Esophagus muscularis mucosa (tissue), 4 donors: ENCODE measurements at places on chromosomes 13 and 19. TPM values are rescaled to one million over a fixed set of nuclear protein-coding genes. Genes with fewer than 3 reads are reported as not detected.
A peak's percentile ranks its signal among the peaks of the same experiment; 100 is the strongest.

GRCh38 chr13:45401314-45401713 is 16.9 kb downstream of the SLC25A30 start:
- no peak overlapping the region for H3K27ac ChIP-seq
- peaks cover 36% of the 10 kb centered on the region for H3K36me3 ChIP-seq
- peaks cover 16% of the 10 kb centered on the region for H3K4me1 ChIP-seq
- H3K4me3 ChIP-seq, result no peak overlapping the region
- H3K27me3 ChIP-seq, result no peaks in the 10 kb centered on the region

Gene ZNF43
- 8.6 TPM for total RNA-seq

DNA sequence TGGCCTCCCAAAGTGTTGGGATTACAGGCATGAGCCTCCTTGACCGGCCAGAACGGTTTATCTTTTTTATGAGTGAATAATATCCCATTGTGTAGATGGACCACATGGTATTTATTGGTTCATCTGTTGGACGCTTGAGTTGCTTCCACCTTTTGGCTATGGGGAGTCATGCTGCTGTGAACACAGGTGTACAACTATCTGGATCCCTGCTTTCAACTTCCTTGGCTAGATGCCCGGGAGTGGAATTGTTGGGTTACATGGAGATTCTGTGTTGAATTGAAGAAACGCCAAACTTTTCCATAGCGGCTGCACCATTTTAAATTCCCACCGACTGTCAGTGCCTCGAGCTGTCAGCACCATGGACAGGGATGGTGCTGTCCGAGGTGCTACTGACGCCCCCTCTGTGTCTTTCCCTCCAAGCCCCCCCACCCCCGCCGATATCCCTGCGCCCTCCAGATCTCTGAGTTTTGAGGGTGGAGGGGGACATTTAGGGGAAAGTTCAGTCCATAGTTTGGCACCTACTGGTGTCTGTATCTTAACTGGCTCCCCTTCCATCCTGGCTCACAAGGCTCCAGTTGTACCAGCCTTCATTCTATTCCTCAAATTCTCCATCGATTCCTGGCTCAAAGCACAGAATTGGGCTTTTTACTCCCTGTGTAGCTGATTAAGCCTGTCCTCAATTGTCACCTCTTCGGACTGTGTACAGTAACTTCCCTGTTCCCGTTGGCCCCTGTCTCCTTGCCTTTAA is 27.3 kb downstream of the PNPLA6 start:
- no peak for DNase-seq
- peaks cover 44% of the 10 kb centered on the region for H3K36me3 ChIP-seq
- no peaks in the 10 kb centered on the region for H3K27me3 ChIP-seq
- no peak overlapping the region for H3K27ac ChIP-seq
- no peak overlapping the region for H3K4me3 ChIP-seq
- no peaks in the 10 kb centered on the region for H3K4me1 ChIP-seq

Gene LHB
- not detected for total RNA-seq

Gene PLPP2
- total RNA-seq, result 4.6 TPM

DNA sequence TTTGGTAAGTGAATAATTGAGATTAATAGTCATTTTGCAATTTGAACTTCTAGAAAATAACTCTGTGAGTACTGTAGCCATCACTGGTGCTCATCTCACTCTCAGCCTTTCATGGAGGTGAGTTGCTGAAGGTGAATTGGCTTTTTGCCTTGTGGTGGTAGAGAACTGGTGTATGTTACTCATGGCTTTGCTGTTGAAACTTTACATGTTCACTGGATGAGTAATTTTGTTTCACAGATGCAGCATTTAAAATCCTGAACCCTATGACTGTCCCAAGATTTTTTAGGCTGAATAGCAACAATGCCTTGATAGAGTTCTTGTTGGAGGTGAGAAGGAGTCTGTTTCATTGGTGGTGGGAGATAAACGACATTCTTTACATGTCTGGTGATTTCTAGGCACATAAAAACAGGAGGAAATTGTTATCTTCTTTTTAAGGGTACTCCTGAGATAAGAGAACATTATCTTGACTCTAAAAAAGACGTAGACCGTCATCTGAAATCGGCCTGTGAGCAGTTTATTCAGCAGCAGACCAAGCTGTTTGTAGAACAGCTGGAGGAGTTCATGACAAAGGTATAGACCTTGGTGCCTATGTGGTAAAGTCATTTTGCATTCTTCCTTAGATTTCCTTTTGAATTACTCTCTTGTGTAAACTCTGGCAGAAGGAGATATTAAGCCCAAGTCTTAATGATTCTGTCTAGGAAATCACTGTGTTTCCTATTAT is 53.9 kb downstream of the COG3 start:
- no peaks in the 10 kb centered on the region for H3K27me3 ChIP-seq
- H3K4me3 ChIP-seq, result no peak overlapping the region
- peaks cover 76% of the 10 kb centered on the region for H3K36me3 ChIP-seq
- no peak for DNase-seq

- no peaks in the 10 kb centered on the region for H3K27me3 ChIP-seq
- H3K27ac ChIP-seq, result no peak overlapping the region
- H3K4me1 ChIP-seq, result peaks cover 7% of the 10 kb centered on the region
- H3K36me3 ChIP-seq, result peaks cover 55% of the 10 kb centered on the region
Observed at GRCh38 chr19:10713317-10713716, 4.6 kb upstream of the DNM2 start.

DNA sequence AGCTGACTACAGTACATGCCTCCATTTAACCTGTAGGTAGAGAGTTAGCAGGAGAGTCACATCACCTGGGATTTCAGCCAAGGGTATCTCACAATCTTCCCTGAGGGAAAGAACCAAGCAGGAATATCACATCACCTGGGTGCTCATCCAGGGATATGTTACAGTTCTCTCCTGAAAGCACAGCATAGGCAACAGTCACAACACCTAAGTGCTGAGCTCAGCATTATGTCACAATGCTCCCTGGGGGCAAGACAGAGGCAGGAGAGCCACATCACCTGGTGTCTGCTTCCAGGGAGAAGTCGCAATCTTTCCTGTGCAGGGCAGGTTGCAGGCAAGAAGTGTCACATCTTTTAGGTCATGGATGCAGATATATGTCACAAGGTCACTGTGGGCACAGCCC is 9.4 kb upstream of the ZNF91 start:
- H3K27ac ChIP-seq, result no peak overlapping the region
- H3K4me3 ChIP-seq, result no peak overlapping the region
- no peaks in the 10 kb centered on the region for H3K4me1 ChIP-seq
- no peaks in the 10 kb centered on the region for H3K36me3 ChIP-seq

GRCh38 chr13:76879203-76879882 is 6.9 kb downstream of the KCTD12 start:
- no peaks in the 10 kb centered on the region for H3K27me3 ChIP-seq
- no peak for DNase-seq
- H3K27ac ChIP-seq, result peak overlapping the region; percentile 44
- no peaks in the 10 kb centered on the region for H3K36me3 ChIP-seq
- H3K4me3 ChIP-seq, result no peak overlapping the region

DNA sequence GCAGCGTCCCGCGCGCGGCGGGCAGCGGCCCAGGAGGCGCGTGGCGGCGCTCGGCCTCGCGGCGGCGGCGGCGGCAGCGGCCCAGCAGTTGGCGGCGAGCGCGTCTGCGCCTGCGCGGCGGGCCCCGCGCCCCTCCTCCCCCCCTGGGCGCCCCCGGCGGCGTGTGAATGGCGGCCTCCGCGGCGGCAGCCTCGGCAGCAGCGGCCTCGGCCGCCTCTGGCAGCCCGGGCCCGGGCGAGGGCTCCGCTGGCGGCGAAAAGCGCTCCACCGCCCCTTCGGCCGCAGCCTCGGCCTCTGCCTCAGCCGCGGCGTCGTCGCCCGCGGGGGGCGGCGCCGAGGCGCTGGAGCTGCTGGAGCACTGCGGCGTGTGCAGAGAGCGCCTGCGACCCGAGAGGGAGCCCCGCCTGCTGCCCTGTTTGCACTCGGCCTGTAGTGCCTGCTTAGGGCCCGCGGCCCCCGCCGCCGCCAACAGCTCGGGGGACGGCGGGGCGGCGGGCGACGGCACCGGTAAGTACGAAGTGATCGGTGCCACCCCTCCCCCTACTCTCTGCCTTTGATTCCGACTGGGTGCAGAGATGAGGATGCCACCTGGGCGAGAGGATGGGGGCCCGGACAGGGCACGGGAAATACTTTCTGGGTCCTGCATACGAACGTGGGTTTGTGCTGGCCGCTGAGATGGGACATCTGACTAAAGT is 874 bp downstream of the TRIM28 start:
- peaks cover 39% of the 10 kb centered on the region for H3K36me3 ChIP-seq
- peak overlapping the region; percentile 96 for H3K27ac ChIP-seq
- no peaks in the 10 kb centered on the region for H3K27me3 ChIP-seq
- peaks cover 29% of the 10 kb centered on the region for H3K4me1 ChIP-seq
- H3K4me3 ChIP-seq, result peak overlapping the region; percentile 95
- no peak for DNase-seq

Gene PRSS57
- total RNA-seq, result 0.34 TPM

DNA sequence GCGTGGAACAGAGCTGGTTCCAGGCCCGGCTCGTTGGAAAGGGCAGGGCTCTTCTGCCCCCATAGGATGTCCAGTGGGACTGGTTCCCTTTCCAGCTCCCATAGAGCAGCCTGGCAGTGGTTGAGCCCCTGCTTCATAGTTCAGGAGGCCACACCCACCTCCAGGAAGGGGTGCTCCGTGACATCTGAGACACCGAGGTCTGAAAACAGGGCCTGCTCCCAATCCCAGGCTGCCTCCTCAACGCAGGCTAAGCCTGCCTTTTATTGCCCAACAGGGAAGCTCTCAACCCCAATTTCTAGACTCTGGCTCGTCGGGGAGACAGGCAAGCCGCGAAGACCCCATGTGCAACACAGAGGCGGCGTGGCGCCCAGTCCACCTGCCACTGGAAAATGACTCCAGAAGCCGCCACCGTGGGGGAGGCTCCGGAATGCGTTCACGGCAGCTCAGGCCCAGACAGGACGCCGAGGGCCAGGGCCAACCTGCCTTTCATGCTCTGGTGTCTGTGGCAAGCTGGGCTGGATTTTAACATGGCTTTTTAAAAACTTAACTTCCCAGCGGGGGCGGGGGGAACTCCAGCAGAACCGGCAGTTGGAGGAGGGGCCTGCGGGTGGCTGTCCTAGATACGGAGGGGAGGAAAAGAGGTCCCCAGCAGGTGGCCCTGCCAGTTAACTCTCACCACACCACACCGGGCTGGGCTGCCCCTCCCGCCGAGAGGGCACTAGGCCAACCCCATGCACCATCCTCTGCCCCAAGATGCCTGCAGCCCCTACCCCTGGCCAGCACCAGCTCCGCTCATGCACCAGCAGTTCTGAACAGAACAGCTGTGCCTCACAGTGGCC is 17.9 kb upstream of the TINCR start:
- H3K36me3 ChIP-seq, result peaks cover 74% of the 10 kb centered on the region
- peak overlapping the region; percentile 65 for H3K27ac ChIP-seq
- no peak for DNase-seq

GRCh38 chr19:4986471-4986891 is 17.6 kb downstream of the KDM4B start:
- H3K36me3 ChIP-seq, result no peaks in the 10 kb centered on the region
- no peak for DNase-seq
- H3K27ac ChIP-seq, result no peak overlapping the region
- H3K4me3 ChIP-seq, result no peak overlapping the region
- peaks cover 74% of the 10 kb centered on the region for H3K4me1 ChIP-seq
- no peaks in the 10 kb centered on the region for H3K27me3 ChIP-seq

DNA sequence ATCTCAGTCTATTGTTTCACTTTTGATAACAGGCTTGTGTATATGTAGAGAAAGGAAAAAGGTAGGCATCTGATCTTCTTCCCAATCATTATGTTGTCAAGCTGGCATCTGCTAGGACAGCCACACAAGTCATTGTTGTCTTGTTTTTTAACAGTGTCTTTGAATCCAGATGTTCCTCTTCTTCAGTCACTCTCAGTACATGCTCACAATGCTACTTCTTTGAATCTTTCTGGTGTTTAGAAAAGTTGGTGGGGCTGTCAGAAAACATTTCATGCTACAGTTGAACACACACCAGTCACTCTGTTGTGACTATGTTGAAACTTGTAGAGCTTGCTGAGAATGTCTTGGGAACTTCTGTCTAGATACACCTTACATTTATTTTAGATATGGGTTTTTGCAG is 1231.4 kb upstream of the MIR17HG start:
- DNase-seq, result no peak
- no peaks in the 10 kb centered on the region for H3K4me1 ChIP-seq
- no peaks in the 10 kb centered on the region for H3K36me3 ChIP-seq
- no peak overlapping the region for H3K27ac ChIP-seq
- no peaks in the 10 kb centered on the region for H3K27me3 ChIP-seq
- no peak overlapping the region for H3K4me3 ChIP-seq

Gene KLK15
- not detected for total RNA-seq

DNA sequence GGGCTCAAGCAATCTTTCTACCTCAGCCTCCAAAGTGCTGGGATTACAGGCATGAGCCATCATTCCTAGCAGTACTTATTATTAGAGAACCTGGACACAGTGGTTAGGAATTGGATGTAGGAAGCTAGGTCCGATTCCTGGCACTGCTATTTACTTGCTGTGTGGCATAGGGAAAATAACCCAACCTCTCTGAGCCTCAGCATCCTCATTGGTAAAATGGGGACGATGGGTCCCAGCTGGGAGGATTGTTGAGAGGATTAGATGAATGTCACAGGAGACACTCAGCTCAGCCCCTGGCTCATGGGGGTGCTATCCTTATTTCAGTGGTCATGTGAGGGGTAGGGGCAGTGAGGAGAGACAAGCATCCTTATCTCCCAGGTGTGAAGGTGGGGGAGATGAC is 6.8 kb upstream of the PEPD start:
- H3K4me1 ChIP-seq, result no peaks in the 10 kb centered on the region
- no peak overlapping the region for H3K4me3 ChIP-seq
- H3K27me3 ChIP-seq, result no peaks in the 10 kb centered on the region
- DNase-seq, result no peak

Gene ZNF790
- total RNA-seq, result 7.5 TPM

Gene CEACAM21
- total RNA-seq, result not detected

Gene RGL3
- 1.7 TPM for total RNA-seq

Gene KLK3
- total RNA-seq, result not detected

DNA sequence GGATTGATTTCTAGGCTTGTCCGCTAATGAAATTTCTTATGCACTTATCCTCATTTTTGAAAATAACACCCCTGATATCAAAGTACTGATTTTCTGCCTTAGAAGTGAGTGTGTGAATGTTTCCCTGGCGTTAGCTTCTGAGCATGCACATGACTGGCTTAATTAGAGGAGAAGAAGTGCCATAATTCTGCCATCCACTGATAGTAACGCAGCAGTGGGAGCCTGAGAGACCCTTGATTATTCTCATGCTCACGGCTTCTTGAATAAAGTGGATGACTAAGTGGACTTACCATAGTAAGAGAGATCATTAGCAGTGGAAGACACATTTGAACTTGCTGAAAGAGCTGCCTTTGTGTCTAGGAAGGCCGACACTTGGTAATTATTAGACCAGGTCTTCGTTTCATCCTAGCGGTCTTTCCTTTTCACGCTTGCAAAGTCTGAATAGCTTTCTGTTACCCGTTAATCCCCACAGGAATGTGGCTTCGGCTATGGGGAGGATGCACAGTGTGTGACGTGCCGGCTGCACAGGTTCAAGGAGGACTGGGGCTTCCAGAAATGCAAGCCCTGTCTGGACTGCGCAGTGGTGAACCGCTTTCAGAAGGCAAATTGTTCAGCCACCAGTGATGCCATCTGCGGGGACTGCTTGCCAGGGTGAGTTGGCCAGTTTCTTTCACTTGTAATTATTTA is 45.3 kb downstream of the TNFRSF19 start:
- peaks cover 4% of the 10 kb centered on the region for H3K36me3 ChIP-seq
- H3K27me3 ChIP-seq, result no peaks in the 10 kb centered on the region
- peaks cover 14% of the 10 kb centered on the region for H3K4me1 ChIP-seq
- no peak for DNase-seq
